Activated CD4-positive, alpha-beta T cell treated with anti-CD3 and anti-CD28 coated beads, Interleukin-2, amount 10 ng/mL, durations not matched to agents 7 days and 5 days (primary cell): ENCODE measurements at places on chromosomes 11 and 22. TPM values are rescaled to one million over a fixed set of nuclear protein-coding genes. Genes with fewer than 3 reads are reported as not detected.

NTM gene
- total RNA-seq, result not detected

DNA sequence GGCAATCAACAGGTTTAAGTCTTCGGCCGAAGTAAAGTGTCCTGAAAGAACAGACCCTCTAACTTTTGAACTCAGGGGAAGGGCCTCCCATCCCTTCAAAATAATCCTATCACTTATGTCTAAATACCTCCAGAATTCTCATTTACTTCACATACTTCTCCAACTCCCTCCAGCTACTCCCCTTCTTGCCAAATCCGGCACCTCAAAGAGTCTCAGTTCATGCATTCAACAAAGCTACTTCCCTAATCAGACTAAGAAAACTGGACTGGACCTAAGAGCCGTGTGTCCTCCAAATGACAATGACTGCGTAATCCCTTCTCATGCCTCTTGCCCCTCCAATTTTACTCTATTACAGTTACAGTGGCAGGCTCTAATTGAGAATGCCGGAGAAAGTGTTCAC, 1.3 kb downstream of the DDB1 start:
- no peak for DNase-seq

MRPL49 gene
- 55.4 TPM for total RNA-seq

GRCh38 chr11:87215236-87215635, 177.5 kb downstream of the TMEM135 start:
- no peak for DNase-seq

GRCh38 chr11:1221848-1222311, 986 bp upstream of the MUC5B start:
- no peak for DNase-seq

APOL3 gene
- 139 TPM for total RNA-seq
